ENCODE measurements at places on chromosomes 13 and 19.

DNA sequence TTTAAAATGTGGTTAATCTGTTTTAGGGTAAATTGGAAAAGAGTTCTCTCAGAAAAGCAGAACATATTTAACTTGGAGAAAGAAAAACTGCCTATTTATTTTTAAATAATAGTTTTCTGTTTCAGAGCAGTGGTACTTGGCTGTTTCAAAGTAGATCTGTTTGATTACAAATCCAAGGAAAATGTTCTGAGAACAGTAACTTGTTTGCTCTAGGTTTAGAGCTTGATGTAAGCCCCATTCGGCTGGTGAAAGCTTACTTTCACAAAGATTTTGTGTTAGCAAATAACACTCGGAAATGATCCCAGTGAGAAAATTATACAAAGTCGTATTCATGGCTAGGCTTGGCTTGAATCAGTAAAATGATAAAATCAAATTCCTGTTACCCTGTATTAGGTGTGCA lies 395.8 kb upstream of the GPC6 start:
- DNase-seq, result no peak
- H3K36me3 ChIP-seq, result no peaks in the 10 kb centered on the region
- H3K4me1 ChIP-seq, result no peaks in the 10 kb centered on the region
- no peak overlapping the region for H3K27ac ChIP-seq
- no peaks in the 10 kb centered on the region for H3K27me3 ChIP-seq
- no peak overlapping the region for H3K4me3 ChIP-seq

DNA sequence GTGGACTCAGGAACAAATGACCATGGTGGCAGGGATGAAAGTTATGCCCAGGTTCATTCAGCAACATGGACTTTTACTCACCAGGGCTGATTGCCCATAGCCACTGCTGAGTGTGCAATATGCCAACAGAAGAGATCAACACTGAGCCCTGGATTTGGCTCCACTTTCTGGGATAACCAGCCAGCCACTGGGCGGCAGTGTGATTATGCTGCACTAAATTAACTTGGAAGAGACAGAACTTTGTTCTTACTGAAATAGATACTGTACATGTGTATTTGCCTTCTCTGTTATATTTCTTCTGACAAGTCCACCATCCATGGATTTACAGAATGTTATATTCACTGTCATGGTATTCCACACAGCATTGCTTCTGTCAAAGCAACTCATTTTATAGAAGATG lies 257.4 kb downstream of the TDRD3 start:
- DNase-seq, result no peak
- no peaks in the 10 kb centered on the region for H3K4me1 ChIP-seq
- no peak overlapping the region for H3K4me3 ChIP-seq
- no peaks in the 10 kb centered on the region for H3K27me3 ChIP-seq
- no peak overlapping the region for H3K27ac ChIP-seq

- H3K36me3 ChIP-seq, result no peaks in the 10 kb centered on the region
- no peaks in the 10 kb centered on the region for H3K27me3 ChIP-seq
- no peak for DNase-seq
Measured at GRCh38 chr13:77874406-77874805, 44.2 kb downstream of the EDNRB start.

DNA sequence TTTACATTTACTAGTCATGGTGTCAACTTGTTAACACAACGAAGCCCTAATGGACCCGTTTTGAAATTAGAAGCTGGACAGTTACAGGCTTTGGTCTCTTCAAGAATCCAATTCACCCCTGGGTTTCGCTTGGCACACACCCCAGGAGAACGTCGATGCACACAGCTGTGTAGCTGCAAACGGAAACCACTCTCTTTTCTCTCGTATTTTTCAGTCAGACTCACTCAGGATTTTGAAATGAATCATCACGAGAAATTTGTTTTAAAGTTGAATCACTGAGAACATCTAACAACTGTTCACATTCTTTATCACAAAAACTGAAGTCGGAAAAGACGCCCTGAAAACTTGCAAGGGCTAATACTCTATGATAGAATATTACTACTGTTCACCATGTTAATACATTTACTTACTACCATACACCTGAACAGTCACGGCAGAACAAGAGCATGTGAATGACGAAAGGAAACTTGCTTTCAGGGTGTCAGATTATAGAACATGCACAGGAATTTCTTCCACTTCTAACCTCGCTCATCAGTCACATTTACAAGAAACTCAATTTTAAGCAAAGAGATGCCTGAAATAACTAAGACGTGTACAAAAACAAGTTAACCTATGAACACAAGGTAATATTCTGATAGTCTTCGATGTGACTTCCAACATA lies 4.7 kb downstream of the PNMA8A start:
- DNase-seq, result no peak
- no peak overlapping the region for H3K27ac ChIP-seq
- H3K36me3 ChIP-seq, result no peaks in the 10 kb centered on the region
- H3K27me3 ChIP-seq, result peaks cover 6% of the 10 kb centered on the region
